Activated T-cell treated with anti-CD3 and anti-CD28 coated beads, Interleukin-2, amount 50 U/mL, for 72 hours (primary cell): ENCODE measurements at places on chromosomes 6 and 20. TPM values are rescaled to one million over a fixed set of nuclear protein-coding genes. Genes with fewer than 3 reads are reported as not detected.

GRCh38 chr6:130758813-130759212 lies 68.4 kb upstream of the SMLR1 start:
- no peaks in the 10 kb centered on the region for H3K27me3 ChIP-seq
- no peaks in the 10 kb centered on the region for H3K4me1 ChIP-seq
- H3K36me3 ChIP-seq = no peaks in the 10 kb centered on the region

DNA sequence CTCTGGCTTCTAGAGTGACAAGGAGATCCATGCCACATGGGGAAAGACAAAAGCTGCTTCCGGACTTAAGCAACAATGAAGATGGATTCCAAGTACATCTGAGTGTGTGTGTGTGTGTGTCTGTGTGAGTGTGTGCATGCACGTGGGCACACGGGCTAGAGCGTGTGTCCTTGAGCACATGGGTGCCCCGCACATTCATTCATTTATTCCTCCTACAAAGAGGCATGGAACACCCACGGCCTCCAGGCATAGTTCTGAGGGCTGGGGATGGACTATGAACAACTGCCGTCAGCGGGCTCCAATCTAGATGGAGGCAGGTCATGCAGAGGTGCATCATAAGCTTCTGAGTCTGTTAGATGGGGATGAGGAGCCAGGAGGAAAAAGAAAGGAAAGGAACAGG lies 49.1 kb downstream of the GRM4 start:
- no peak overlapping the region for H3K27ac ChIP-seq
- H3K4me3 ChIP-seq = no peak overlapping the region
- peaks cover 31% of the 10 kb centered on the region for H3K27me3 ChIP-seq
- no peaks in the 10 kb centered on the region for H3K4me1 ChIP-seq

- peaks cover 4% of the 10 kb centered on the region for H3K4me1 ChIP-seq
- H3K27ac ChIP-seq = no peak overlapping the region
- H3K27me3 ChIP-seq = no peaks in the 10 kb centered on the region
- peaks cover 2% of the 10 kb centered on the region for H3K36me3 ChIP-seq
- H3K4me3 ChIP-seq = no peak overlapping the region
Observed at GRCh38 chr20:35263532-35264341, 14.2 kb downstream of the MMP24OS start.

- peaks cover 61% of the 10 kb centered on the region for H3K27me3 ChIP-seq
- peak overlapping the region; percentile 79 for H3K27ac ChIP-seq
- peak overlapping the region; percentile 70 for H3K4me3 ChIP-seq
- peak; percentile 32 for DNase-seq
- H3K4me1 ChIP-seq = peaks cover 38% of the 10 kb centered on the region
Observed at GRCh38 chr6:10838794-10839333, 525 bp upstream of the MAK start.

The PPP1R10 gene
- total RNA-seq = 138 TPM

DNA sequence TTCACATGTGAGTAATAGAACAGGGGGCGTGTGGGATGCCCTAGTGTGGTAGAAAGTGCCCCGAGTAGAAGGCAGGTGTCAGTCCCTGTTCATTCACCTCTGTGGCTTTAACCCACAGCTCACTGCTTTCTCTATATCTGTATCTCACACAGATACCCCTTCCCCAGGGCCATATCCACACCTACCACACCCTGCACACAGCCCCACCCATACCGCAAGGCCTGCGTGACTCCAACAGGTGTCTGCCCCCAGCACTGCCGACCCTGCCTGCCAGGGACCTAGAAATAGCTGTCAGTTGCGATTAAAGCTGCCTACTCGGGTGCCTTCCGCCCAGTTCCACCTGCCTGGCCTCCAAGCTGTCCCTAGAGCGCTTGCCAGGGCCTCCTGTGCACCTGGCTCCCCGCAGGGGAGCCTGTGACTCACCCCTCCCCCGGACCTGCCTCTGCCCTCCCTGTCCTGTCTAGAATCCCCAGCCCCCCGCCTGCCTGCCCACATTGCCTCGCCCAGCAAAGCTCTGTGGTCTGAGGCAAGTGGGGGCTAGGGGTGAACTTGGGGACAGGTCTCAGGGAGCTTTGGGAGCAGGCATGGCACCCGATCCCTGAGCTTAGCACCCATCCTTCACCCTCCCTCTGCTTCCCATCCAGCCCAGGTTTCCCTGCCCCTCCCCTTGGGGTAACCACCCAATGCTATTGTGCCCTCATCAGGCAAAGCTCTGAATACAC lies 38.3 kb upstream of the ID1 start:
- peak overlapping the region; percentile 46 for H3K27ac ChIP-seq
- peak overlapping the region; percentile 27 for H3K4me3 ChIP-seq
- DNase-seq = no peak
- no peaks in the 10 kb centered on the region for H3K27me3 ChIP-seq
- H3K4me1 ChIP-seq = peaks cover 43% of the 10 kb centered on the region
